B cell (primary cell): ENCODE measurements at places on chromosomes 7 and 10. TPM values are rescaled to one million over a fixed set of nuclear protein-coding genes. Genes with fewer than 3 reads are reported as not detected.

DNA sequence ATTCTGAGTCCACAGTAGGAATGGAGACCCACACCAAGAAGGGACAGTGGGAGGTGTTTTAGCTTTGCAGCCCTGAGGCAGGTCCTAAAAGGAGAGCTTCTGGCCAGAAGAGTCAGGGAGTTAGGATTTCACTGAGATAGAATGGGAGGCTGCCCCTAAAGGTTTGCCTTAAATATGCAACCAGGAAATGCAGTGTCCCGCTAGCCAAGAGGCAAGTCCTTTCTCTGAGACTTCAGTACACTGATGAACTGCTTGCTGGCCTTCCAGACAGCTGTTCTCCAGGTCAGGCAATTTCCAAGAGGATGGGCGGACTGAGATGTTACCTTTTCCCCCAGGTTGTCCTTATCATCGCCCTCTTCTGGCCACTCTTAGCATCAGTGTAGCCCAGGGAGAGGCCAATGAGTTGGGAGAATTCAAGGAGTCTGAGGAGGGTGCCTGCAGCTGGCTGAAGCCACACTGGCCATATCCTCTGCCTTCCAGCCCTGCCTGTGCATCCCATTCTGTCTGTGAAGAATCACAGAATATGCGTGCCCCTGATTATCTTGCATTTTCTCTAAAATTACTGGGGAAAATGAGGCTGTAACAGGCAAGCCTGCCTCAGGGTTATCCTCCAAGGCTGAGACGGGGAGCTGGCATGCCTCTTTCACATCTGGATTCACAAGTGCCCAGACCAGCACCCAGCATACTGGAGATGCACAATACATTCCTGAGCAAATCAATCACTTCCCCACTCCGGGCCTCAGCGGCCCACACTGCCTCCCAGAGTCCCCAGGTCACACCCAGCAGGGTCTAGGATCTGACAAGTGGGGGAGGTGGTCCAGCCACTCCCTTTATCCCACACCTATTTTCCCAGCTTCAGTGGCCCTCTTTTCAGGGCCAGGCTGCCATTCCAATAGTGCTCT is 2.4 kb downstream of the TLL2 start:
- peak; percentile 39 for DNase-seq

- peak; percentile 89 for DNase-seq
Measured at GRCh38 chr7:100483090-100483721, 521 bp upstream of the NYAP1 start.

DNA sequence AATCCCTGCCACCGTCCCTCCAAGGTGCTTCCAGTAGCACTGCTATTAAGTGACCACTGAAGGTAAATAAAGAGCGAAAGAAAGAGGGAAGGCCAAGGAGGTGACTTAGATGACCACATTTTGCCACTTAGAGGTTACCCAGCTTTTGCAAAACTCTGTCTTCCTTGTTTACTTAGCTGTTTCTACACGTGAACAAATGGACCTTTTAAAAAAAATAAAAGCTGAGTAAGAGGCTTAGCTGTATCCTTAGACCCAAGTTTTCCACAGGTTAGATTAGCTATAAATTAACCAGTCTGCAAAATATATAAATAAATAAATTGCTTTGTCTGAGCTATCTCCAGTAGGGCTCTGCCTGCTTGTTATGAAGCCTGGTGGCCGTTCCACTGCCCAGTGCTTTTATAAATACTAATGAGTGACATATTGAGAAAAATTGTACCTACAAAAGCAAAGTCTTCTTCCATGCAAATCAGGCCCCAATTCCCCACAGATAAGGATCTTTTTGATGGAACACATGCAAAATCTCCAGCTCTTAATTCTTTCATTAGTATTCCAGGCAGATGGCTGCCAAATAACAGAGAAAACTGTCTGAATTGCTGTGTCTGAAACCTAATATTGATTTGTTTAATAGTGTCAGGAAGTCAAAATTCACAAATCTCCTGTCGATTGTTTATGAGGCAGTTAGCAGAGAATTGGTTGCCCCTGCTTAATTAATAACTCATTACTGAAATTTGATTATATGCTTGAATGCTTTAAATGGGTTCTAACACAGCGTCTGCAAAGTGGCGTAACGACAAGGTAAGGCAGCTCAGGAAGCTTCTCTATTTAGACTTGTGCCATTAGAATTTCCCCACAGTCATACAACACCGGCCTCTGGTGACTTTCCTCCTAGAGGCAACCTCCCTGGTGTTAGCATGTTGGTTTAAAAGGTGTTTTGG is 176.7 kb downstream of the EMX2 start:
- DNase-seq, result no peak

- no peak for DNase-seq
Measured at GRCh38 chr7:129351320-129351719, 82.9 kb upstream of the STRIP2 start.

- DNase-seq, result no peak
Measured at GRCh38 chr10:87608756-87609155, 50.9 kb upstream of the PAPSS2 start.

The RSPH10B gene
- 0.20 TPM in 1 of 2 replicates, not detected in the other for total RNA-seq
